ENCODE measurements at places on chromosomes 16 and 17. TPM values are rescaled to one million over a fixed set of nuclear protein-coding genes. Genes with fewer than 3 reads are reported as not detected.

GRCh38 chr17:4625181-4625617, 16.3 kb downstream of the ALOX15 start:
- H3K36me3 ChIP-seq, result no peaks in the 10 kb centered on the region
- no peak overlapping the region for H3K27ac ChIP-seq
- no peak overlapping the region for H3K4me3 ChIP-seq
- H3K4me1 ChIP-seq, result no peaks in the 10 kb centered on the region

DNA sequence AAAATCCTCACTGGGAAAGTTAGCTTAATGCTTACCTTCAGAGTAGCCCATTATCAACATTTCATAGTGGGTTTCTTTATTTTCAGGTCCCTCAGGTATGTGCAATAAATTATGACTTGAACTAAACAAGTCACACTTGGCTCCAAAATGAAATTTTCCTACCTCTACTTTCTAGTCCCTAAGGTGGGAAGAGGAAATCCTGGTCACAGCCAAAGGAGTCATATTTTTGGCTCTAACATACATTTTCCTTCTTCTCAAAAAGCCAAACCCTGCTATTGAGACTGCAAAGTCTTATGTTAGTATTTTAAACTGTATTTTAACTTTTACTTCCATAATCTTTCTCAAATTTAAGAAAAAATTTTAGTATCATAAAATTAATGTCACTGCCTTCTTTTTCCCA, 128.9 kb downstream of the BRIP1 start:
- no peaks in the 10 kb centered on the region for H3K36me3 ChIP-seq
- no peaks in the 10 kb centered on the region for H3K4me1 ChIP-seq
- H3K27me3 ChIP-seq, result no peaks in the 10 kb centered on the region
- no peak overlapping the region for H3K4me3 ChIP-seq
- DNase-seq, result no peak
- H3K27ac ChIP-seq, result no peak overlapping the region

- H3K36me3 ChIP-seq, result peaks cover 31% of the 10 kb centered on the region
- peak; percentile 73 for DNase-seq
- no peaks in the 10 kb centered on the region for H3K4me1 ChIP-seq
- H3K27ac ChIP-seq, result no peak overlapping the region
- H3K4me3 ChIP-seq, result peak overlapping the region; percentile 64
These were observed 4.9 kb upstream of the CBX4 start for GRCh38 chr17:79843816-79844800.

- no peaks in the 10 kb centered on the region for H3K4me1 ChIP-seq
- DNase-seq, result no peak
- no peak overlapping the region for H3K4me3 ChIP-seq
- no peak overlapping the region for H3K27ac ChIP-seq
- peaks cover 3% of the 10 kb centered on the region for H3K36me3 ChIP-seq
- no peaks in the 10 kb centered on the region for H3K27me3 ChIP-seq
These were observed 357.8 kb downstream of the GRIN2A start for GRCh38 chr16:9824200-9825068.

DNA sequence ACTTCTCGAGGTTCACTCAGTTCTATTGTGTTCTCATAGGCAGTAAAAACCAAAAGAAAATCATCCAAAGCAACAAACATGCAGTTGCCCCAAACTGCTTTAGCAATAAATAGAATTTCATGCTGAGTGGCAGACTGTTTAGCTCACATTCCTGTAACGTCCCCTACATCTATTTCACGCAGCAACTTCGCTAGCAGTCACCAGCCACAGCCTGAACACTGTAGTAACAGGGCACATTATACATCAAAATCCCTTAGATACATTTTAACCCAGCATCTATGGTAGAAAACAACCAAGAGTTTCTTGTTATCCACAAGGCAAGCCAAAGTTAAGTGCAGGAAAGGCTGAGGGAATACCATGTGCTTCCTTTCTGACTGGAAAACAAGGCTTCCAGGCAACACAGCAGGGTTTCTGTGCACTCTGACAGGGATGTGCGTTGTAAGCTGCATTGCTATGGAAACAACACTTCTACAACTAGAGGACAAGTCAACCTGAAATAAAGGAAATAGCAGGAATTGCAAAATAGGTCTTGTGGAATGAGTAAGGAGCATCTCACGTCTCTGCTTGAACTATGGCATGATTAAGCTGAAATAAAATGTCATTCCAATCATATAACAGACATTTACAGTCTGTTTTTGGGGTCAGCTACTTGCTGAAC, 55.4 kb downstream of the CFDP1 start:
- no peak for DNase-seq
- H3K27me3 ChIP-seq, result no peaks in the 10 kb centered on the region
- H3K4me1 ChIP-seq, result peaks cover 23% of the 10 kb centered on the region
- no peak overlapping the region for H3K27ac ChIP-seq

DNA sequence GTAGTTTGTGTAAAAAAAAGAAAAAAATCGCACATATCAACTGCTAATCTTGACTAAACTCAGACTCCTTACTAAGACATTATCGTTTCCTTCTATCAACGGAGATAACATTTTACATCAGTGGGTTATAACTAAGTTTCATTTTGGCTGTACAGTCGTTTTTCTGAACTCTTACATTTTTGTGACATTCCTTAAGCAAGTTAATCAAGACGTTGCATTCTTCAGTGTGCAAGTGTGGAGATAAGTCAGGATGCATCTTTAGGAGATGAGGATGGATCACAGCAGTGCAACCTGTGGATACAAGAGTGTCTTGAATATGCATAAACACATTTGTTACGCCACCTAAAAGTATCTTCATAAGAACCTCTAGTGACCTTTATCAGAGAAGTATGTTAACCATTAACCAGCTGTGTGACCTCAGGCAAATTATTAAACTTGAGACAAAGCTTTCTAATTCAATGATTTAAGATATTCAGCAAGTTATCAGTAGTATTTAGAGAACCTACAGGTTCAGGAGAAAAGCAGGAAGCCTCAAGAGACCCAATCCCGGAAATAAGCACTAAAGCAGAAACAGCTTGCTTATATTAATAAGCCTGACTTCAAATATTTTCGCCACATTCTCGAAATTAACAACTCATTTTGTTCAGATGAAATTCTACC, 9.4 kb downstream of the CMC2 start:
- peak overlapping the region; percentile 21 for H3K27ac ChIP-seq
- peak; percentile 28 for DNase-seq
- H3K4me3 ChIP-seq, result peak overlapping the region; percentile 27
- no peaks in the 10 kb centered on the region for H3K27me3 ChIP-seq

GRCh38 chr17:74389084-74389753, 21.9 kb downstream of the GPR142 start:
- H3K4me1 ChIP-seq, result no peaks in the 10 kb centered on the region
- H3K36me3 ChIP-seq, result no peaks in the 10 kb centered on the region
- DNase-seq, result no peak
- H3K27ac ChIP-seq, result no peak overlapping the region

GRCh38 chr17:65956814-65957213, 235.1 kb downstream of the CEP112 start:
- DNase-seq, result no peak
- H3K4me3 ChIP-seq, result no peak overlapping the region
- no peak overlapping the region for H3K27ac ChIP-seq
- no peaks in the 10 kb centered on the region for H3K36me3 ChIP-seq
- no peaks in the 10 kb centered on the region for H3K27me3 ChIP-seq

GRCh38 chr16:58026705-58027160, 1.2 kb downstream of the MMP15 start:
- H3K36me3 ChIP-seq, result peaks cover 61% of the 10 kb centered on the region
- DNase-seq, result peak; percentile 51
- peaks cover 76% of the 10 kb centered on the region for H3K4me1 ChIP-seq
- peak overlapping the region; percentile 56 for H3K27ac ChIP-seq
- no peaks in the 10 kb centered on the region for H3K27me3 ChIP-seq
- H3K4me3 ChIP-seq, result peak overlapping the region; percentile 79

DNA sequence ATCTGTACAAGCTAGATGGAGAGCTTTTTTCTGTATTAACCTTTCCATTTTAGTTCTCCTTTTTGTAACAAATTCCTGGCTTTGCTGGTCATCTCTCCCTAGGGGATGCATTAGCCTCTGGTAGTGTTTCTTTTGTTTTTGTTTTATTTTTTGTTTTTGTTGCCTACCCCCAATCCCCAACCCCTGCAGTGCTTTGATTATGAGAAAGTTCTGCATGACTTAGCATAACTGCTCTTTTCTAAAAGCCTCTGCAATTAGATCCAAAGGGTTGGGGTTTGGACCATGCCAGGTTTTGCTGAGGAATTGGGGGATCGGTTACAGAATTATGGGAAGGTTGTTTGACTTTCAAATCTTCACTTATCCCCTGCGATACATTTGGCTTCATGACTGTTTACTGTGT, 98.2 kb downstream of the ADAMTS18 start:
- no peak for DNase-seq
- peaks cover 4% of the 10 kb centered on the region for H3K36me3 ChIP-seq
- H3K27ac ChIP-seq, result no peak overlapping the region
- H3K27me3 ChIP-seq, result no peaks in the 10 kb centered on the region
- H3K4me1 ChIP-seq, result peaks cover 11% of the 10 kb centered on the region
- H3K4me3 ChIP-seq, result no peak overlapping the region

DNA sequence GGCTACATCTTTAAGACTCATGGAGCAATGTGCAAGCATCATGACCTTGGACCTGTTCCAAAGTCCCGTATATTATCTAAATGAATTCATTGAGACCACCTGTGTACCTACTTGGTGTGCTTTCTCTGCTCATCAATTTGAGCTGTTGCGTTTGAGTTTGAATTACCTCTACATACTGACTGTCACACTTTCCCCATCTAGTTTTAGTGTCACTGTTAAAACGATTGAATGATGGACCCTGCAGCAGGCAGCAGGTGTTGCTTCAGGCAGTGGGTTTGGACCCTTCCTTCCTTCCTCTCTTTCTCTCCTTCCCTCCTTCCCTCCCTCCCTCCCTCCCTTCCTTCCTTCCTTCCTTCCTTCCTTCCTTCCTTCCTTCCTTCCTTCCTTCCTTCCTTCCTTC, 33.9 kb upstream of the ZKSCAN2 start:
- no peaks in the 10 kb centered on the region for H3K36me3 ChIP-seq
- no peak overlapping the region for H3K27ac ChIP-seq
- H3K27me3 ChIP-seq, result no peaks in the 10 kb centered on the region
- no peak overlapping the region for H3K4me3 ChIP-seq

DNA sequence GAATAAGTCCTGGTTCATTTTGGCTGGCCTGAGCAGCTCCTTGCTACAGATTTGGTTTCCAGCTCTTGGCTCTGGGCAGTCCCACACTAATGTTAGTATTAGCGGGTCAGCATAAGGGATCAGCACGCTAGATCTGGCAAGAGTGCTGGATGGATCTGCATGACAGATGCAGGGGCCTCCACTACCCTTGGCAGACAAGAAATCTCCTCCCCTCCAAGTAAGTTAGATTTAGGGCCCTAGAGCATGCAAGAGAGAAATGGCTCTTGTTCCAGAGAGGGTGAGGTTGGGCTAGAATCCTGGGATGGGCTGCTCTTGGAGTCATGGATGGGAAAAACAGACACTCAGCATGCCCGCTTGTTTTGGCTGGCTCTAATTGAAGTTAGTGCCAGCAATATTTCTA, 414.3 kb downstream of the RBFOX1 start:
- H3K27ac ChIP-seq, result no peak overlapping the region
- H3K4me1 ChIP-seq, result no peaks in the 10 kb centered on the region
- H3K27me3 ChIP-seq, result no peaks in the 10 kb centered on the region
- no peaks in the 10 kb centered on the region for H3K36me3 ChIP-seq

DNA sequence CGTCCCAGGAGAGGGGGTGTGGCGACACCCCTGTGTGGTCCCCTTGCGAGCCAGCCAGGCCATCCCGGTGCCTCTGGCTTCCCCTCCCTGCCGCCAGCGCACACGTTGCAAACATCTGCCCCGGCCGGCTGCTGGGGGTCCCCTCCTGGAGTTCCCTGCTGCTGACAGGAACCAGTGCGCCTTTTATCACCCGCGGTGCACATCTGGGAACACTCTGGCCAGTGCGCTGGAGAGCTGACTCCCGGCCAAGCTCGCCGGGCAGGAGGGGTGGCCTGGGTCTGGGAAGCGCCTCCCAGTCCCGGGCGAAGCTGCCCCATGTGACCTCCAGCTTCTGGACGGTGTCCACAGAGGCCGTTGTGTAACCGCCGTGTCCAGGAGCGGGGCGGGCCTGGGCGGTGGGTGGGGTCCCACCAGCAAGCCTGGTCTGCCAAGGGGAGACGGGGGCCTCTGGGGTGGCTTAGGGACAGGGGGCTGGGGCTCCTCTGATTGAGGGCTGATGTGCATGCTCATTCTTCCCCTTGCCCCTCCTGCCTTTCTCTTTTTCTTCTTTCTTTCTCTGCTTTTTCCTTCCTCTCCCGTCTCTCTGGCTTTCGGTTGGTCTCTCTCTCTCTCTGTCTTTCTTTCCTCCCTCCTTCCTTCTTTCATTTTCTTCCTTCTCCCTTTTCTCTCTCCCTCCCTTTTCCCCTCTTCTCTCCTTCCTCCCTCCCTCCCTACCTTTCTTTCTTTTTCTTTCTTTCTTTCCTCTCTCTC, 25.2 kb upstream of the CIBAR2 start:
- H3K36me3 ChIP-seq, result no peaks in the 10 kb centered on the region
- H3K4me1 ChIP-seq, result peaks cover 5% of the 10 kb centered on the region
- DNase-seq, result peak; percentile 71
- peak overlapping the region; percentile 28 for H3K4me3 ChIP-seq
- H3K27ac ChIP-seq, result no peak overlapping the region

Gene NPIPB2
- total RNA-seq, result 16.2 TPM

Gene C16orf92
- not detected for total RNA-seq

Measured in Calu3 (cell line).